Right ventricle myocardium inferior (tissue), 1 donor: ENCODE measurements at places on chromosomes 5 and 9. TPM values are rescaled to one million over a fixed set of nuclear protein-coding genes. Genes with fewer than 3 reads are reported as not detected.

The SLCO6A1 gene
- total RNA-seq = not detected

The FOXD4L6 gene
- not detected for total RNA-seq

The ZNF454 gene
- total RNA-seq = 1.8 TPM

The MYORG gene
- 9.0 TPM for total RNA-seq

The HAPLN1 gene
- 0.19 TPM for total RNA-seq

The BTNL8 gene
- 0.41 TPM for total RNA-seq

The CCNI2 gene
- 0.16 TPM for total RNA-seq

The PCDHB10 gene
- total RNA-seq = 0.84 TPM

The AQP3 gene
- 16.3 TPM for total RNA-seq

The ANKRD55 gene
- not detected for total RNA-seq

The PCDHB9 gene
- total RNA-seq = 1.3 TPM

The CCDC180 gene
- 1.7 TPM for total RNA-seq

The SPINK4 gene
- total RNA-seq = not detected

The RNF183 gene
- total RNA-seq = not detected

The IL31RA gene
- not detected for total RNA-seq
